Progenitor cell of endocrine pancreas (in vitro differentiated cells): ENCODE measurements at places on chromosomes 6 and 20.

DNA sequence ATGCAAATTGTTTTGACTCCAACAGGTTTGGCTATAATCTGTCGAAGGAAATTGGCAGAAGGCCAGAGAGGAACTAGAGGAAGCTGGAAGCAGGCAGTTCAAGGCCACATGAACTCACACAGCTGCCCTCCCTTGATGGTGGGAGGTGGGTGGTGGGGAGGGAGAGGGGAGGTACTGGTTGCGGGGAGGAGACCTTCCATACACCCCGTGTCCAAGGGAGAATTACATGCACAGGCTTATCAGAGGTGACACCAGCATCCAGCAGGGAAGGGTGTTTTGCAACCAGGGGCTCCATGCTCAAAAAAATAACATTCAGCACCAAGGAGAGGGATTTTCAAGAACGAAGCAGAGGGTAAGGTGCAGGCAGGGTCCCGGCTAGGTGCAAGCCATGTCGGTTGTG lies 9.1 kb downstream of the PRND start:
- no peak for DNase-seq

DNA sequence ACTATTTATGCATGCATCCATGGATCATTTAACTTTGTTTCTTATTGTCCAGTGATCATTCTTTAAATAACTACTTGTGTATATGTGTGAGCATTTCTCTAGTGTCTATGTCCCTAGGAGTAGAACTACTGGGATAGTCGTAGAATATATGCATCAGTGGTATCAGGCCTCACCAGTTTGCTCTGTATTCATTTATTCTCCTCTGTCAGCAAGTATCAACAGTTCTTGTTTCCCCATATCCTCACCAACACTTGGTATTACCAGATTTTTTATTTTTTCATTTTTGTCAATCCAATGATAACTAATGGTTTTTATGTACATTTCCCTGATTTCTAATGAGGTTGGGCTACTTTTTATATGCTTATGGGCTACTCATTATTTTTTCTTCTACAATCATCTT lies 27.9 kb downstream of the CTNNBL1 start:
- DNase-seq: no peak

- DNase-seq: no peak
Measured at GRCh38 chr6:122788663-122789181, 336 bp upstream of the SMPDL3A start.

DNA sequence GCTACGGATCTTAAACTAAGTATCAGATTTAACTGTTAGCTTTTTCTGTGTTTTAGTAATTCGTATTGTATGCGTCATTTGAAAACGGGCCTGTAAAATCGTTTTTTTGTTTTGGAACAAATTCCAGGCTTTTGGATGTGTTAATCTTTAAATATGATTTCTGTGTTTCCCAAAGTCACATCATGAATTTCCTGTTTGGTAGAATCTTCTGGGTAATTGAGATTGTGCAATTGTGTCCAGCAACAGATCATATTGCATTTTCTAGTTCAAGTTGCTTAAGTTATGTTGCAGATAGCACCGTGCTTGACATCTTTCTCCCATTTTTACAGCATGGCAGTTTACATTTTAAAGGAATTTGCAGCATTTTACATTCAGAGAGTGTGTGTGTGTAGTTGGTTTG lies 1.9 kb downstream of the MAPK14 start:
- no peak for DNase-seq

DNA sequence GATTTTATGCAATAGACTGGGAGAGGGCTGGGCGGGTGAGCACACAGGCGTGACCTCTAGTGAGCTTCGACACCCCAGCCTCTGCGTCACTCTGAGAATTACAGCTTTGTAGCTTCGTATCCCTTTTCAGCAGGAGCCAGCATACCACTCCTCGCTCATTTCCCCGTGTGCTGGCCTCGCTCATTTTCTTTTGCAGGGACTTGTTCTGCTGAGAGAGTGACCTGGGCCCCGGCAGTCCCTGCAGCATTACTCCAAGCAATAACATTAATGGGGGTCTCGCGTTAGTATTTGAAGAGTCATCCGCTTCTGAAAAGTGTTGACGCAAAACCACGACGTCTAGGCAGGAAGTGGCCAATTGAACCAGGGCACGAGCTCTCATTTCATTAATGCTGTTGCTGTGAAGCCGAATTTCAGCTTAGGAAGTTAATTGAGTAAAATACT lies 193.7 kb downstream of the QKI start:
- DNase-seq: no peak

- DNase-seq: no peak
Measured at GRCh38 chr20:15523400-15523799, 1049.8 kb downstream of the KIF16B start.

- DNase-seq: no peak
Measured at GRCh38 chr6:88760091-88760490, 203.3 kb downstream of the RNGTT start.

DNA sequence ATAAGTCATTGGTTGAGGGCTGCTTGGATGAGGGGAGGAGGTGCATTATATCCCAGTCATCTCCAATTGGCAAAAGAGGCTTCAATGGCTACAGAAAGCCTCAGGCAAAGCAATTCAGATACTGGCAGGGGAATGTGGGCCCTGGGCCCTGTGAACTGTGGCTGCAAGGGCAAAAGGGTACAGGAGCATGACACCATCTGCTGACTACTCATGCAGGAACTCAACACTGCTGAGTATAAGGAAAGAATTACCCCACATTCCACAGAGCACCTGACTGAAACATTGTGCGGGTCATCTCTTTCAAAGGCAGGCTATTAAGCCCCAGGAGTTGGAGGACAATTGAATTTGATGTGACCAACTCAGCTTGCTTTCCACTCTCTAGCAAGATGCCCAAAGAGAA lies 92.1 kb upstream of the SPTLC3 start:
- DNase-seq: no peak

DNA sequence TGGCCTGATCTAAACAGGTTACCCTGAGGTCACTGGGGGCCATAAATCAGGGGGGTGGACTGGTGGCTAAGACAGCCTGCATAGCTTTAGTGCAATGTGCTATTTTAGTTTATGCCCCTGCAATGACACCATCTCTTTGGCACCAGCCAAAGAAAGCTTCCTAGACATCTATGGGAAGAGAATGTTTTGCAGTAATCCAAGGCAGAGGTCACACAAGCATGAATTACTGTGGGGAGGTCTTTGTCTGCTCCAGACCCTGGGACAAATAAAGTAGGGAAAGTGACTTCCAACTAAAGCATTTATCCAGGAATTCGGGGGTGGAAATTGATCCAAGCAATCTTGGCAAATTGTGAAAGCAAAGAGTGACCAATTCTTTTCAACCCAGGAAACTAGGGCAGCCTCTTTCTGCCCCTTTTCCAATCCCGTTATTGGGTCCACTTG lies 5.3 kb downstream of the RIPOR2 start:
- DNase-seq: no peak

DNA sequence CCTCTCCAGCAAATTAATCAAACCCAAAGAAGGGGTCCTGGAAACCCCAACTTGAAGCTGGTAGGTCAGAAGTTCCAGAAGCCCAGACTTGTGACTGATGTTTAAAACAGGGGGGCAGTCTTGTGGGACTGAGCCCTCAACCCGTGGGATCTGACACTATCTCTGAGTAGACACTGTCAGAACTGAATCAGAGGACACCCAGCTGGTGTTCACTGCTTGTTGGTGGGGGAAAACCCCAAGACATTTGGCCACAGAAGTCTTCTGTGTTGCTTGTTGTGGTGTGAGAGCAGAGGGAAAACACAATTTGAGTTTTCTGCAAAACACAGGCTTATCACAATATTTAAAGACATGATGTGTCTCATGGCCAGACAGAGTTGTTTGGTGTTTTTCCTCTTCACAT lies 29.9 kb downstream of the KIF13A start:
- no peak for DNase-seq

DNA sequence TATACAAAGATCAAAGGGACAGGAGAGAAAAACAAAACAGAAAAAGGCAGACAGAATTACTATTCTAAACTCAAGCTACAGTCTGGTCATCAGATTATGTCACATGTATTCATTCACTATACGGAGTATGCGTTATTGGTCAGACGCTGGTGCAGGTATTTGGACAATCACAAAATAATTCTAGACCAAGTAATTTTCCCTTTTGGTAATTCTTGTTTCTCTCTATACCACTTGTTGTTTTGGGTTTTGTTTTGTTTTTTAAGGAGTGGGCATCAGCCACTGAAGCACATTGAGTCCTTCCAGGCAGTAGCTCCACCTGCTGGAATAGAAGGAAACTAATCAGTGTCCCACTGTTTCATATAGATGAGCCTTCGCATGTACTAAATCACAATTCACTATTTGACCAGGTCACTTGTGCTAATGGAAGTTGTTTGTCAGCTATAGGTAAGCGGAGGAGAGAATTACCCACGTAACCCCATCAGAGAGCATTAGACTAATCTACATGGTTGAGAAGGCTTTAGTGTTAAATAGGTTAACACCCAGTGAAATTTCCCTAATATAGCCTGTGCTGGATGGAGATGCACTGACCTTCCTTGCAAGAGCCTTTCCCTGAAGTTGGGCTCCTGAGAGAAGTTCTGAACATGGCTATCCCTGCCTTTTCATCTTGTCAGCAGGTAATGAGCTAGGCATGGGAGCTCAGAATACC lies 77.9 kb downstream of the TNFAIP3 start:
- DNase-seq: no peak

- no peak for DNase-seq
Measured at GRCh38 chr6:140874066-140874465, 1258.7 kb upstream of the GJE1 start.

- no peak for DNase-seq
Measured at GRCh38 chr6:47187893-47188587, 121.7 kb downstream of the TNFRSF21 start.
